ENCODE measurements at places on chromosomes 11 and 22. TPM values are rescaled to one million over a fixed set of nuclear protein-coding genes. Genes with fewer than 3 reads are reported as not detected.

The YAP1 gene
- 126 TPM for total RNA-seq

DNA sequence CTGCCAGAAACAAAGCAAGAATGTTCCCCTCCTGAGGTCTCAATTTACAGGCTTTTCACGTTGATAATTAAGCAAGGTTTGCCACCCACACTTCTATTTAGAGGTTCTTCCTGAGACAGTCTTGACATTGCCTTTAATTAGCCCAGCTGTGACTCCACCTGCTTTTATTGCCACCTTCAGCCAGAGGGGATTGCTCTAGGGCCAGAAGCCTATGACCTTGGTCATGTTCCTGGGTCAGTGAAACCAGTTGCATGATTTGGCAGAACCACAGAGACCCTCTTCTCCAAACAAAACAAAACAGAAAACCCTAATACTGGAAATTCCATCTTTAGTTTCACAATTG lies 89.8 kb downstream of the APIP start:
- DNase-seq = no peak

- no peak for DNase-seq
These were observed 71.4 kb downstream of the ARHGAP8 start for GRCh38 chr22:44823806-44824205.

DNA sequence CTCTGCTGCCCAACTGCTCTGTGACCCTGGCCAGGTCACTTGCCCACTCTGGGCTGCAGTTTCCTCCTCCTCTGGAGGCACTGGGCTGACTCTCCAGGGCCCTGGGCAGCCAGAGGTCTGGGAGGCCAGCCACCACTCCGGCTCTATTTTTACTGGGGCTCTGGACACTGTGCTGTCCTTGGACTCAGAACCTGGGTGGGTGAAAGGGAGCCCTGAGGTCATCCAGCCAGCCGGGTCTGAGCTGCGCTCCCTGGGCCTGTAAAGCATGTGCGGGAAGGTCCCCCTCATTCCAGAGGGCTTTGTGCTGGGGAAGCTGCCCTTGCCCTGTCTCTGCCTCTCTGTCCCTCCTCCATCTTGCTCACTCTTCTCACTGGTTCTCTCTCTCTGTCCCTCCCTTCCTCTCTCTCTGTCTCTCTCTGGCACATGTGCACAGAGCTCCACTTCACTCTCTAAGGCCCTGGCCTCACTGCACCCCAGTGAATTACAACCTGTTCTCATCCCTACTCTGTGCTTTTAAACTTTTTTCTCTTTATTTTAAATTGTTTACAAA lies 24.6 kb downstream of the MB start:
- DNase-seq = no peak

The RFPL3 gene
- not detected for total RNA-seq

The LAYN gene
- 42.0 TPM for total RNA-seq

DNA sequence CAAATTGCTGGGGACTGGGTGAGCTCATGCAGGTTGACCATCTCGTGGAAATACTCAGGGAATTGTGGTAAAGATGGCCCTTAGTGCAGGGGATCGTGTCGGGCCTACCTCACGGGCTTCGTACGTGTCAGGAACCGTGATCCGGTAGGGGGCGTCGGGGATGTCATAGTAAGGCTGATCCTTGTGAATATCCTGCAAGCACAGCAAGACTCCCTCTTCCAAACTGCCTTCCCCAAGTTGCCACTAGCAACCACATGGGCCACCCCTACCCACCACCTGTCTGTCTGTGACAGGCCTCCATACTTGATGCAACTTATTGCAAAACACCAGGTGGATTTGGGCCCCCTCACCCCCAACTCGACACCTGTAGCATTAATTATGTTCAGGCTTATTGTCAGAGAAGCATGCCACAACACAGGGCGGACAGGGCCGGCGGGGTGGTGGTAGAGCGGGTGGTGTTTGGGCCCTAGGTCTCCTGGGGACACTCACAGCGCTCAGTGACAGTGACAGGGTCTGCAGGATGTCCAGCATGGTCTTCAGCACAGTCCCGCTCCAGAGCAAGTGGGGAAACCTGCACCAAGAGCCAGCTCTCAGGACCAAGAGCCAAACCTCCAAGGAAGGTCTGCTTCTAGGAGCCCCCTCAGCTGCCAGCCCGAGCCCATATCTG lies 22.6 kb upstream of the SERPIND1 start:
- no peak for DNase-seq

All from ovary (tissue), 10 donors.